ENCODE measurements at places on chromosomes 16 and 17.

DNA sequence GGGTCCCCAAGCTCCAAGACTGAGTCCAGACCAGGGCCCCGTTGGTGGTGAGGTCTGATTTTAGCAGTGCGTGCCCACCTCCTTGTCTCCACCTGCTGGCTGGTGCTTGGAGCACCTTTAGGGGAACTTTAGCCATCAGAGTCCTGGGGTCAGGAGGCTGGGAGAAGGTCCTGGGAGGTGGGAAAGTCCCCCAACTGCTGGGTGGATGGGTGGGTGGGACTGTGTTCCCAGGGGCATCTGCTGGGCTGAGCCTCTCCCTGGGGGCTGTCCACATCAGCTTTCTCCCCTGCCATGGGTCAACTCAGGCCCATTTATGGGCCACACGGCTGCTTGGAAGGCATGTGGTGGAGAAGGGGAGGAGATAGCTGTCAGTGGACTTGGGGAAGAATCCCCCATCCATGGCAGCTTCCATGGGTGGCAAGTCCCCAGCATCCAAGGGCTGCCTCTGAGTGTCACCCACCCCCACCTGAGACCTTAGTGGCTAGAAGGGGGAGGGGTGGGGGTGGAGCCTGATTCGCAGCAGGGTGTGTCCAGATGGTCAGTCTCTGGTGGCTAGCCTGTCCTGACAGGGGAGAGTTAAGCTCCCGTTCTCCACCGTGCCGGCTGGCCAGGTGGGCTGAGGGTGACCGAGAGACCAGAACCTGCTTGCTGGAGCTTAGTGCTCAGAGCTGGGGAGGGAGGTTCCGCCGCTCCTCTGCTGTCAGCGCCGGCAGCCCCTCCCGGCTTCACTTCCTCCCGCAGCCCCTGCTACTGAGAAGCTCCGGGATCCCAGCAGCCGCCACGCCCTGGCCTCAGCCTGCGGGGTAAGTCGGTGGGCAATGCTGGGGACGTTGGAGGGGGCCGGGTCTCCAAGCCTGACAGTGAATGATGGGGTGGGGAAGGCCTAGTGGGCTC lies at the start of gene TRPV2:
TRPV2 (plus strand) TSS at position 541 of the 894 bp plus-strand sequence. CDS start 2,098 bp downstream, outside the sequence.
- no peak for DNase-seq

DNA sequence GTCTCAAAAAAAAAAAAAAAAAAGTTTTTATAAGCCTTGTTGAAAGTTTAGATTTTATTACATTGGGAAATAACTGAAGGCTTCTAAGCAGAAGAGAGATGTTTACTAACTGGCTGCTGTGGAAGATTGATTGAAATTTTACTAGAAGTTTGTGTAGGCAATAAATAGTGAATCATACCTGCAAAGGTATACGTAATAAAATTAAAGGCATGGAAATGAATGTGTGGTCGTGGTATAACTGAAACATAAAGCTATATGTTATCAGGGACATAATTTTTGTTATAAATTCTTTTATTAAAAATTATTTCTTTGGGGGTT lies 8.7 kb downstream of the LUC7L3 start:
- no peak for DNase-seq

GRCh38 chr16:68833251-68833650 lies 10.1 kb upstream of the TANGO6 start:
- no peak for DNase-seq

DNA sequence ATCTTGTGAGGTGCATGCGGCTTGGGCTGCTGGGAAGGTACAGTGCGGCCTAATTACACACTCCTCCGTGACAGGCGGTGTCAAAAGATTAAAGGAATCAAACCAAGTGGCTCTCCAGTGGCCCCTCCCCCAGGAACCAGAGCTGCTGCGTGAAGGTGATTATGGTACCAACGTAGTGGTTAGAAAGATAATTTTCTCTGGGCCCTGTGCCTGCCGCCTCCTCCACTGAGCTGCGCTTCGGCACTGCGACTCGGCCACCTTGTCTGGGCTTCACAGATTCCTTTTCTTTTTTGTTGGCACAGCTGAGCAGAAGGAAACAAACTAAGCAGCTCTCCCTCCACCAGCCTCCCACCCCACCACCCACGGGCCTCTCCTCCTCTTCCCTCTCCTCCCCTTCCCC lies 113.2 kb upstream of the SDK2 start:
- DNase-seq = no peak

- peak; percentile 19 for DNase-seq
Measured at GRCh38 chr17:78979780-78980623, at the start of gene LGALS3BP. TSS of gene LGALS3BP (minus strand) at chr17:78979923. CDS start at chr17:78977191, 2,732 bp downstream.

DNA sequence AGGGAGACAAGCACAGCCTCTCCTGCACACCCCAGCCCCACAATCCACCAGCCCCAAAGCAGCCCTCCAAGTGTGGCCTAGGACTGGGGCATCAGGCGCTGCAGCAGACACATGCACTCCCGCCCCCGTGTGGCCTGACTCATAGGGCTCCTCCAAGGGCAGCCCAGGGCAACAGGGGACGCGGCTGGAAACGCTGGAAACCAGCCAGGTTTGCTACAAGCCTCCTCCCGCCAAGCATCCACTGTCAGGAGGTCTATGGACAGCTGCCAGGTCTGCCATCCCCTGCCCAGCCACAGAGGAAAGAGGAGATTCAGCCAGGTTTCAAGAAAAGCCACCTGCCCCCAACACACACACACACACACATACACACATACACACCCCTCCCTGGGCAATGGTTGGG lies 25.8 kb downstream of the SRCIN1 start:
- no peak for DNase-seq

DNA sequence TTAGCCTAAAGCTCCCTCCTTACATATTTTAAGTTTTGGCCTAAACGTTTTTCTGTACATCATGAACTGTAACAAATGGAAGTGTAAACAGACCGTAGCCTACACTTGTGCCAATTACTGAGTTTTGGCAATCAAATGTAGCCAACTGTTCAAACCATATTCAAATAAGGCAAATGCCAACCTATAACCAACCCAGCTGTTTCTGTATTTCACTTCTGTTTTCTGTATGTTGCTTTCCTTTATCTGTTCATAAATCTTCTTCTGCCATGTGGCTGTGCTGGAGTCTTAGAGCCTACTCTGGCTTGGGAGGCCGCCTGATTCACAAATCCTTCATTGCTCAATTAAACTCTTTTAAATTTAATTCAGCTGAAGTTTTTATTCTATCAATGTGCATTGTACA lies 6.9 kb upstream of the C16orf78 start:
- no peak for DNase-seq

- no peak for DNase-seq
Measured at GRCh38 chr17:82241183-82241925, 12.5 kb downstream of the SLC16A3 start.

GRCh38 chr17:77127735-77128361 lies 12.9 kb upstream of the SEC14L1 start:
- no peak for DNase-seq

GRCh38 chr16:11350921-11351335 lies 5.7 kb downstream of the RMI2 start:
- no peak for DNase-seq

DNA sequence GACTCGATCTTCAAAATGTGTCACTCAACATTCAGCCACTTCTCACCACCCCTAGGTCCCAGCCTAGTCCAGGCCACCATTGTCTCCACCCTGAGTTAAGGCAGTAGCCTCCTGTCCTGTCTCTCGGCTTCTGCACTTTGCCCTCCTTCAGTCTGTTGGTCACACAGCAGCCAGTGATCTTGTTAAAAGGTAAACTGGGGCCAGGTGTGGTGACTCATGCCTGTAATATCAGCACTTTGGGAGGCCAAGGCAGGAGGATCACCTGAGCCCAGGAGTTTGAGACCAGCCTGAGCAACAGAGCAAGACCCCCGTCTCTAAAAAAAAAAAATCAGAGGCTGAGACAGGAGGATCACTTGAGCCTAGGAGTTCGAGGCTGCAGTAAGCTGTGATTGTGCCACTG lies 25.8 kb downstream of the WWP2 start:
- DNase-seq = no peak

DNA sequence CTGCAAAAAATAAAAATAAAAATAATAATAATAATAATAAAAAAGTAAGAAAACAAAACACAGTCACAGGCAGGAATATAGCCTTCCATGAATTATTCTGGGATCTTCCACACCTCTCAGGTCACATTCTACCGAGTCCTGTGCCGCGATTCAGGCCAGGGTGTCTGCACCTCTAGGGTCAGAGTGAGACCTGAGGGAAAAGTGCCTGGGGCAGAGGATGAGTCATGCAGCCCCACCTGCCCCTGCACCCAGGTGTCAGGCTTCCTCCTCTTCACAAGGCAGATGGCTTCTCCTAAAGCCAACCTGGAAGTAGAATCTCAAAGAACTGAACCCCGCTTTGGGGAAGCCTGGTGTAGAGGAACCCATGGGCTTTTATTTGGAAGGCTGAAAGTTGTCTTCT lies 283.7 kb downstream of the CPPED1 start:
- no peak for DNase-seq

DNA sequence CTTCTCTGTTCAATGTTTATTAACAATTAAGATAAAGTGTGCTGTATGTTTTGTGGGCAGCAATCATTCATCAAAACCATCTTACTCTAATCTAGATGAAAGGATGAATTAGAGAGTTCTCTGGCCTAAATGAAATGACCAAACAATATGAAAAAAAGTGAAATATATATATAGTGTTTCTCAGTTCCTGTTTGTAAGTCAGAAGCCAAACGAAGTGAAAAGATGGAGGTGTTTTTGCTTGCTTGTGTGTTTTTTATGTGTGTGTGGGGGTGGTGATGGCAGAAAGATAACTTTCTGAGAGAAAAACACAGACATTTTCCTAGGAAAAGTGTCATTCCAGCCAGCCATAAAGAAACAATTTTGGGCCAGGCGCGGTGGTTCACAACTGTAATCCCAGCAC lies 138.6 kb downstream of the CDH8 start:
- no peak for DNase-seq

DNA sequence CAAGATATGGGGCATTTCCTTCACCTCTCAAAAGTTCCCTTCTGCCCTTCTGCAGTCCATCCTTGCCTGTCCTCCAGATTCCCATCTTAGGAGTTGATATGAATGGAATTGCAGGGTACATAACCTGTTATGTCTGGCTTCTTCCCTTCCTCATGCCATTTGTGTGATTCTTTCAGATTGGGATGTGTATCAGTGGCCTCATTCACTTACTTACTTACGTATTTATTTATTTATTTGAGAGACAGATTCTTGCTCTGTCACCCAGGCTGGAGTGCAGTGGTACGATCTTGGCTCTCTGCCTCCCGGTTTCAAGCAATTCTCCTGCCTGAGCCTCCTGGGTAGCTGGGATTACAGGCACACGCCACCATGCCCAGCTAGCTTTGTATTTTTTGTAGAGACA lies 6.2 kb upstream of the TMEM94 start:
- DNase-seq = no peak

DNA sequence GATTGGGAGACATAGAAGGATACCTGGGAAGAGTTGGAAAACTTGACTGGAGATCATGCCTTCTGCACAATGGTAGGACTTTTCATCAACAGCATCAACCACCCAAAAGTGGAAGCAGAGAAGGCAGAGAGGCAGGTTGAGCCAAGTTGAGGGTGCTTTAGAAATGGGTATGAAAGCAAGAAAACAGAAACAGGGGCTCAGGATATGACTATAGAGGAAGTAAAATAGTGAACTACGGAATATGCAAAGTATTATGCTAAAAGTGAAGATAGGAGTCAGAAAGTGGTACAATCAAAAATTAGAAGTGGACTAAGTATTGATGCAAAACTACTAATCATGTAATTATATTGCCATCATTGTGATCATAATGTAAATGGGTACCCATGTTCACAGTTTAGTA lies 16.1 kb upstream of the ARHGAP44 start:
- DNase-seq = no peak

- DNase-seq = no peak
Measured at GRCh38 chr17:66426397-66427033, 124.1 kb downstream of the PRKCA start.

GRCh38 chr16:72818236-72818845 lies 229.6 kb downstream of the ZFHX3 start:
- no peak for DNase-seq

DNA sequence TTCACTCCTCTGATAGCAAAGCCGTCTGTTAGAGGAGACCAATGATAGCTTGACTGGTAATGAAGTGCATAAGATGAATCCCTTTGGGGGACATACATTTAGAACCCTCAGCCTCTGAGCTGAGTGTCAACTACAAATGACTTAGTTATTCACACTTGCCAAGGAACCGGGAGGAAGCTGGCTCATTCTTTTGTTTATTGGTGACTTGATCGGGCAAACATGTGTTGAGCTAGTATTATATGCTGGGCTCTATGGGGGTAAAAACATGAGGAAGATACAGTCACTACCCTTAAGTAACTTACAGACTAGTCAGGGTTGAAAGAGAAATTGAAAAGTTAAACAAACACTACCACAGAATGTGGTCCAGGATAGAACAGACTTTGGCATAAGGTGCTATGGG lies 3.0 kb downstream of the CCL16 start:
- DNase-seq = no peak

GRCh38 chr16:73049091-73049490 lies 1.2 kb upstream of the ZFHX3 start:
- DNase-seq = no peak

DNA sequence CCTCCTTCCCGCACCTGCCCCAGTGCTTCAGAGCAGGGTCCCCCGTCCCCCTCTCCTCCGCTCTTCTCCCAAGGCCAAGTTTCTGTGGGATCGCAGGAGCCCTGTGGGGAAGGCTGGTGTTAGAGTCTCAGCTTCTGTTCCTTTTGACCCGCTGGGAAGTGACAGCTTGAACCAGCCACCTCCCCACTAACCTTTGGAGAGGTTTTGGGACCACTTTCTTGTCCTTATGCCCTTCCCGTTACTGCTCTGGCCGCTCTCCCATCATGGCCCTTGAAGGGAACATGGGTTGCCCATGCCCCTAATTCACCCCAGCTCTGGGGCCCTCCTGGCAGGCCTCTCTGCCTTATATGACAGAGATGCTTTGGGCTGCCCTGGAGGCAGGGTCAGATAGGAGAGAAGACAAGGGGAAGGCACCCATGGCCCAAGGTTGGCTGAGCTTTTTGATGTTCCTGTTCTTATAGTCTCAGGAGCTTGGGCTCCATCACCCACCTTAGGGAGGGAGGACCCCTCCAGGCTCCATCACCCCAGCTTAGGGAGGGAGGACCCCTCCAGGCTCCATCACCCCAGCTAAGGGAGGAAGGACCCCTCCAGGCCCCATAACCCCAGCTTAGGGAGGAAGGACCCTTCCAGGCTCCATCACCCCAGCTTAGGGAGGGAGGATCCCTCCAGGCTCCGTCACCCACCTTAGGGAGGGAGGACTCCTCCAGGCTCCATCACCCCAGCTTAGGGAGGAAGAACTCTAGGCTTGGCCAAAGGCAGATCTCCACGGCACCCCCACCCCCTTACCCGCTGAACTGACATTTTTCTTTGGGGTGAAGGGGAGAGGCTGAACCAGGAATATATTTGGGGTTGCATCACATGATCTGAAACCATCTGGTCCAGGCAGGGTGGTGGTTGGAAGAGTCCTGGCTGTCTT lies 45.0 kb downstream of the NT5M start:
- no peak for DNase-seq

- no peak for DNase-seq
Measured at GRCh38 chr16:20904507-20905081, 4.0 kb downstream of the LYRM1 start.

GRCh38 chr16:55476625-55477533 lies 2.1 kb upstream of the MMP2 start:
- no peak for DNase-seq
